ENCODE measurements at places on chromosomes 16 and 17. TPM values are rescaled to one million over a fixed set of nuclear protein-coding genes. Genes with fewer than 3 reads are reported as not detected.

Gene GPR139
- not detected for total RNA-seq

Gene BICDL2
- total RNA-seq: 126 TPM

Gene ALOX15
- not detected for total RNA-seq

Gene YPEL2
- total RNA-seq: 20.6 TPM

Gene CCDC154
- 0.53 TPM for total RNA-seq

Gene PLD6
- not detected for total RNA-seq

Gene PNMT
- 1.9 TPM for total RNA-seq

Gene PRDM7
- not detected for total RNA-seq

Gene UBE2Z
- total RNA-seq: 42.9 TPM

Gene PTGES3L
- total RNA-seq: not detected

Gene PLCG2
- total RNA-seq: 243 TPM

Gene CDH11
- total RNA-seq: 16.5 TPM

Gene KRTAP2-2
- not detected for total RNA-seq
